ENCODE measurements at places on chromosomes 12 and 14.
A peak's percentile ranks its signal among the peaks of the same experiment; 100 is the strongest.

DNA sequence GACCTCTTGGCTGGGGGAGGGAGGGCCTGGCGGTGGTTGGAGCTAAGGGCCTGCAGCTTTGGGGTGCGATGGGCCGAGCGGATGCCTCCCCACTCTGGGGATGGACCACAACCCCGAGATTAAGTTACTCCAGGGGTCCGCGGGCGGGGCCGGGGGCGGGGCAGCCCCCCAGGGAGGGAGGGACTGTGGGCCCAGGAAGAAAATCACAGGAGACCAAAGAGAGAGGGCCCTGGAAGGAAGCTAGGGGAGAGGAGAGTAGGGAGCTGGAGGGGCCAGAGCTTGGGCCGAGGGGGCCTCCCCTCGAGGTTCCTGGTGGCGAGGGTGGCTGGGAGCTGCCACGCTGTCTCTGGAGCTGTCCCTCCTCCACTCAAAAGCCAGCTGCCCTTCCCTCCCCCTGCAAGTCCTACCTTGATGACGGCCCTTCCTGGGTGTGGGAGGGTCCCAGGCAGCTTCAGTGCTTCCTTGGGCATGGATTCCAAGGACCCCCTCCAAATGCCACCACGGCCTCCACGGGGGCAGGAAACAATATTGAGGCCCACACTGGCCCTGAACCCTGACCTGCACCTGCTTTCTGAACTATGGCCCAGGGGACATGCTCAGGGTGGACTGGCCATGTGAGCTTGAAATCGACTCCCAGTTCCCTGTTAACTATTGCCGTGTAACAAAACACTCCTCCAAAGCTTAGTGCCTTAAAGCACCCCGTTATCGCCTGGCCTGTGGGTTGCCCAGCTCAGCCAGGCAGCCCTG, 610 bp upstream of the NUDT14 start:
- DNase-seq = no peak

- no peak for DNase-seq
Observed at GRCh38 chr14:52977798-52978197, 26.9 kb upstream of the FERMT2 start.

GRCh38 chr12:98990648-98991047, 345.6 kb downstream of the APAF1 start:
- DNase-seq = no peak

DNA sequence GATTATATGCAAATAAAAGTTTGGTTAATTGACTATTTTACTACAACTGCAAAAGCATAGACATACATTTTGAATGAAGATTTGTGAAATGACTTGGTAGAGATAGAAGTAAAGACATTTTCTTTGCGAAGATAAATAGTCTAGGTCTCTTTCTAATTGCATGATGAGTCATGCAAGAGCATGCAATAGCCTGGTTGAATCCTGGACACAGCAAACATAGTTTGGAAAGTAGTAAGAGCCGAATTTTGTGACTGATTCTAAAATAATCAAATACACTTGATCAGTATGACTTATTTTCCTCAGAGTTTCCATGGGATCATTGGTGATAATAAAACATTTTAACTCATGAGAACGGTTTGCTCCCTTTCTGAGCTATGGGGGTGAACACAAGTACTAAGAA, 27.7 kb upstream of the CAND1 start:
- no peak for DNase-seq

DNA sequence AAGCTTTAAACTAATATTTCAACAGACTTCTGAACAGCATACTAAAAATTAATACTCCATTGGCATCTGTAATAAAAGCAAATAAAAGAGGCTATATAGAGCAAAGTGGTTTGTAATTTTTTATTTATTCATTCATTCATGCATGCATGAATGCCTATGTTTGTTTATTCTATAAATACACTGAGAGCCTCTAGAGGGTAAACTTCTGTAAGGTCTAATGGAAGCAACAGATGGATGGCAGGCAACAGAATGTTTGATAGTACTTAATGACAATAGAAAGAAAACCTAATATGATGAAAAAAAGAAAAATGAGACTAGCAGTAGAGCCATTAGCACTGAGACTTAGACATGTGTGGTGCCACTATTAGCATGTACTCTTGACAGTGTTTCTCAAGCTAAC, 253.1 kb downstream of the CCDC91 start:
- no peak for DNase-seq

DNA sequence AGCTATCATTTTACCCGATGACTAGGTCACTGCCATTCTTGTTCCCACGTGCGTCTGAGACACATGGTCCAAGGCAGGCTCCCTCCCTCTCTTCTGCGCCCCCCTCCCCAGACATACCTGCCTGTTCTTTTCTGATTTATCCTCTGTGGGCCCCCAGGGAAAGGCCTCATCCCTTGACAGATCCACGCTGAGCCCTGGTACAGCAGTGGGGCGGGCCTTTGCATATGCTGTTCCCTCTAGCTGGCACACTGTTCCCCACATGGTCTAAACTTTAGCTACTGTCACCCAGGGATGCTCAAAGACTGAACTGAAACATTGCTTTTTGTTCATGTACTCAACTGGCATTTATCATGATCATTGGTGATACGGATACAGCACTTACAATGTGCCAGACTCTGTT, 122.5 kb downstream of the SCARB1 start:
- no peak for DNase-seq

GRCh38 chr14:45201905-45202304, 51.1 kb downstream of the MIS18BP1 start:
- DNase-seq = no peak

DNA sequence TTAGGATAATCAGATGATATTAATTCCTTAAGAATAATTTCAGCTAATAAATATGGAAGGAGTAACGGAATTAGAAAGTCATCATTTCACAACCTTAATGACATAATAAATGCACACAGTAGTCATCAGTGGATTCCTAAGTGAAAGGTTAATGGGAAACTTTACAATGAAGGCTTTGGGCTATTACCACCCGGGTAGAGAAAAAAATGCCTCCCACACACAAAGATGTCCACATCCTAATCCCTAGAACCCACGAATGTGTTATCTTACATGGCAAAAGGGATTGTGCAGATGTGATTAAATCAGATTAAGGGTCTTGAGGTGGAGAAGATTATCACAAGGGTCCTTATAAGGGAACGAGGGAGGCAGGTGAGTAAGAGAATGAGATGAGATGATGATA, 5.6 kb downstream of the TMED10 start:
- DNase-seq = no peak

DNA sequence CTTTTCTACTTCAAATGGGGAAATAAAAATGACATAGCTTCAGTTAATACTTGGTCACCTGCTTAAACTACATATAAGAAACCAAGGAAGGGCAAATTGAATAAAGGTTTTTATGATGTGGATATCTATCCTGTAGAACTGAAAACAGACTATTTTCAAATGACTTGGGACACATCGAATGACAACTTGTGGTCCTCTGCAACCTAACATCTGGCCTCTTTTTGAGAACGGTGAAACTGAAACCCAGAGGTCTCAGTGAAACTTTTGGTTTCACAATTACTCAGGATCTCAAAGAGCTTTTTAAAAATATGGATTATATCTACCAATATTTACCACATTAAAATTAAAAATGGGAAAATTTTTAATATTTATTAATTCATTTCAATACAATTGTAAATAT, 65.2 kb downstream of the PPP2R5E start:
- DNase-seq = peak; percentile 20

- no peak for DNase-seq
Observed at GRCh38 chr12:116037941-116038837, 239.3 kb downstream of the MED13L start.

- DNase-seq = peak; percentile 24
Observed at GRCh38 chr14:50260511-50260910, 29.1 kb upstream of the SOS2 start.

GRCh38 chr12:122979001-122979907, 1.2 kb upstream of the ARL6IP4 start:
- DNase-seq = no peak

GRCh38 chr14:51849097-51849496, 11.3 kb upstream of the GNG2 start:
- peak; percentile 31 for DNase-seq

- DNase-seq = no peak
Observed at GRCh38 chr12:122102331-122102730, 23.8 kb downstream of the MLXIP start.

GRCh38 chr12:47273191-47273626, 193.4 kb upstream of the AMIGO2 start:
- no peak for DNase-seq

GRCh38 chr12:117592588-117593305, 231.3 kb upstream of the NOS1 start:
- no peak for DNase-seq

DNA sequence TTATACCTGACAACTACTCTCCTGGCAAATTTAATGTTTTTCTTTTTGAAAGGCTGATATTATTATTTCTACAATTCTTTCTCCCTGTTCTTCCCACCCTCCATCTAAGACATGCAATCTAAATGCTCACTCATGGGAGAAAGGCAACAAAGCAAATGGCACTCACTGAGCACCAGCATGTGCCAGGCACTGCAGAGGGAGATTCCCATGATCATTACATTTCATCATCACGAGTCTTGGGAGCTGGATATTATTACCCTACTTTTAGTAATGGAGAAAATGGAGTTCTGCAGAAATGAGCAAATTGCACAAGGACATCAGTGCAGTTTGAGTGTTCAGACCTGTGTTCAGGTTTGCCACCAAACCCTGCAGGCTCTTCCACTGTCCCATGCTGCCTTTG, 27.9 kb downstream of the PPM1H start:
- DNase-seq = no peak

DNA sequence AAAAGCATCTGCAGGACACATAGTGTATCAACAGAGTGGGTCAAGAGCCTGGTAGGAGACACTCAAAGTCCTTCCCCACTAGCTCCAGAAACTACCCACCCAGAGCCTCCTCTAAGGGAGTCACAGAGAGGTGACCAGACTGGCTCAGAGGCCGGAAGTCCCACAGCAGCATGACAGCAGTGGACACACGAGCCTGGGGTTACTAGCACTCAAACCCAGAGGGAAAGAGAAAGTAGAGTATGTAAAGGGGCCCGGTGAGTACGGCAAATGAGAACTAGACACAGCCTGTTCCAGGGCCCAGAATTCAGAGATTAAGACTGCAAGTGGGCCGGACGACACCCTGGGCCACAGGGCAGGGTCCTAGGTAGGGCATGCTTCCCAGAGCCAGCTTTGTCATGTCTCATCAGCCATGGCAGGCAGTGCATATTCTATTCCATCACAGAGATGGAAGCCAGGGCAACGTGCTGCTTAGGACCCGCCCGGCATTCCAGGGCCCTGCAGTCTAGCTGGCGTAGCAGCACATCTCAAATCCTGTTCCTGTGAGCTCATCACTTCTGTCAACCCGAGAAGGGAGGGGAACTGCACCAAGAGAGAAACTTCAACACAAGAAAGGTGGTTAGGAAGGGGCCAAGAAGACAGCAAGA, 4.2 kb downstream of the IFFO1 start:
- no peak for DNase-seq

DNA sequence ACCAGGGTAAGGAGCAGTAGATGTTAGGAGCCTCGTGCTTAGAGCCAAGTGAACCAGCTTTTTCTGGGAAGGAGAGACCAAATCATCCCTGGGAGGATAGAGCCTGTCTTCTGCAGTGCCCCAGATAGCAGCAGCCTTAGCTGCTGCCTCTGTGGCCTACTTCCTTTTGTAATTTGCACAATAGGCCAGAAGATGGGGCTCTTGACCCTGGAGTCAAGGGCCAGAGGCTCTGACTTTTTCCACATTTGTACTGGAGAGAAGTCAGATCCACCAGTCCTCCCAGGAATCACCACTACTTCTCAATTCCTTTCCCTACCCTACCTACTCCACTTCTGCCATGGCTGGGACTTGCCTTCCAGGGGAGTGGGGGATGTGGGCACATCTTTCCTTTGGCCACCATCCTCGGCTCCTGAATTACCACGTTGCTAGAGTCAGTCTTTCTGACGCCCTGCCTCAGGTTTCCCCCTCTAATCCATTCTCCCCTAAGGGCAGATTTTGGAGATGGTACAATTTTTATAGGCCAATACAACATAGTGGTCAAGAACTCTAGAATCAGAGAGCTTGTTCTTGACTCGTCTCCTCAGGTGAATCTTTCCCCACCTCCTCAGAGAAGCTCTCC, 3.3 kb upstream of the SLC4A8 start:
- DNase-seq = peak; percentile 49

DNA sequence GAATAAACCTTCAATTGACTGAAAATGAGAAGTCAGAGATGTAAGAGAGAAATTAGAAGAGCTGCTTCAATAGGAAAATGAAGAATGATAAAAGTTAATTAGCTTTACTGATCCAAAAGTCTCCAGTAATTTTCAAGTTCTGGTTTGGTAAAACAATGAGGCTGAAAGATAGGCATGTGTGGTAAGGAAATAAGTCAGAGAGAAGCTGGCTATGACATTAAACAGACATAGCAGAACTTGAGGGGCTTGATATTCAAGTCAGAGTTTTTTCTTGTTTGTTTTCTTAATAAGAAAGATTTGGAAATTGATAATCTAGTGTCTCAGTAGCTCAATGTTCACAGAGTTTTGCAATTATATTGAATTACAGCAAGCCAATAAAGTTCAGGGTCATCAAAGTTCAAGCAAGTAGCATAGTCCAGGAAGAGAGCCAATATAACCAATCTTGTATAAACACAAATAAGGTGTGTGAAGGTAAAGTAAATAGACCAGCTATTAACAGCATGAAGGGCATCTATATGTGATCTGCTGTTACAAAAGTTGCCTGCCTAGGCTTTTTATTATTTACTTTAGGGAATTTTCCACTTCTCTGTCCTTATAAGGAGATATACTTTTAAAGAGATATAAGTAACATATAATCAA, 1111.5 kb downstream of the TRHDE start:
- DNase-seq = no peak

DNA sequence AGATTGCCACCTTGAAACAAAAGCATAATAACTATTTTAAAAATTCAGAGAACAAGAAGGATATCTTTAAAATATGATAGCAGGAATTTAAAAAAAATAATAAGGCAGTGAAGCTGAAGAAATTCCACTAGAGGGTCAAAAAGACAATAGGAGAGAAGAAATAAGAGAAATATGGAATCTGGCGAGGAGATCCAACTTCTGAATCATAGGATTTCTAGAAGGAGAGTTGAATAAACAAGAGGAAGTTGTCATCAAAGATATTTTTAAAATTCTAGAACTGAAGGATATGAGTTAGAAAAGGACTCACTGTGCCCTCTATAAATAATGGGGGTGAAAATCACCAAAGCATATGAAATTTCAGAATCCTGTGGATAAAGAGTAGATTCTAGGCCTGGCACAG, 26.8 kb upstream of the TOMM20L start:
- no peak for DNase-seq

GRCh38 chr14:105152794-105153241, 15.8 kb downstream of the JAG2 start:
- DNase-seq = no peak

GRCh38 chr12:29726741-29727348, 56.9 kb downstream of the TMTC1 start:
- DNase-seq = no peak

GRCh38 chr12:71517145-71517846, 77.7 kb downstream of the LGR5 start:
- DNase-seq = no peak

GRCh38 chr14:65613131-65613650, 200.7 kb downstream of the FUT8 start:
- DNase-seq = no peak

- no peak for DNase-seq
Observed at GRCh38 chr12:29858270-29858786, 74.6 kb upstream of the TMTC1 start.
